ENCODE measurements at places on chromosomes 13 and 19.

GRCh38 chr13:106096661-106097092 is 438.8 kb downstream of the EFNB2 start:
- DNase-seq, result no peak

- DNase-seq, result no peak
Observed at GRCh38 chr13:20378721-20379120, 146.6 kb upstream of the GJB6 start.

- DNase-seq, result no peak
Observed at GRCh38 chr13:30299786-30300185, 7.6 kb downstream of the KATNAL1 start.

DNA sequence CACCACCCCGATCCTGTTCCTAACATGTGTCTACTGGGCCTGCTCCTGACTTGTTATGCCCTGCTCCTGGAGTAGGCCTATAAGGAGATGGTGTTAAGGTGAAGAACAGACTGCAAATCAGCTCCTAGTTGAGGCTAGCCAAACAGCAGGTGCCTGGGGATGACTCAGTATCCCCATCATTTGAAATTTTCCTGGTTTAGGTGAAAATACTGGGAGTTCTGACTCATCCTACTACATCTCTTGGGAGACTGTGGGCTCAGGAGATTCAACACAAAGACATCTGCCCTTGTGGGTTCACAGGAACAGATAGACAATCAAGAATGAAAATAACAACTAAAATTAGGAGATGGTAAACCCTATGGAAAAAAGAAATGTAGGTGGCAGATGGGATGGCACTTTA is 41.2 kb downstream of the BRD4 start:
- DNase-seq, result no peak

GRCh38 chr13:45413826-45414307 is 4.3 kb downstream of the SLC25A30 start:
- no peak for DNase-seq

DNA sequence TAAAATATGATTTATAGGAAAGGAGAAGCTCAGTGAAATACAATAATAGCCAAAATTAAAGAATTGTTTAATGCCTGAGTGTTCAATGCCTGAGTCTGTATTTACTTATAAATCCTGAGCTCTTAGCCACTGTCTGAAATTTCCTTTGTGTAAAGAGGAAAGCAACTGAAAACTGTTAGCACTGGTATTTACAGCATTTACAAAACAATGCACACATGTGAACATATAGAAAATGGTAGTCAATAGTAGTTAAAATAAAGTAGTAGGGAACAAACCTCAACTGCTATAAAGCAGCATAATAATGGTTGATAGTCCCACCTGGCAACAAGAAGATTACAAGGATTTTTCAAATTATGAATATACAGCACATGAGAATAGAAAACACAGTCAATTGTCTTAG is 1137.1 kb upstream of the ATXN8OS start:
- DNase-seq, result no peak

- DNase-seq, result no peak
Observed at GRCh38 chr13:100515410-100515800, 73.2 kb downstream of the GGACT start.

DNA sequence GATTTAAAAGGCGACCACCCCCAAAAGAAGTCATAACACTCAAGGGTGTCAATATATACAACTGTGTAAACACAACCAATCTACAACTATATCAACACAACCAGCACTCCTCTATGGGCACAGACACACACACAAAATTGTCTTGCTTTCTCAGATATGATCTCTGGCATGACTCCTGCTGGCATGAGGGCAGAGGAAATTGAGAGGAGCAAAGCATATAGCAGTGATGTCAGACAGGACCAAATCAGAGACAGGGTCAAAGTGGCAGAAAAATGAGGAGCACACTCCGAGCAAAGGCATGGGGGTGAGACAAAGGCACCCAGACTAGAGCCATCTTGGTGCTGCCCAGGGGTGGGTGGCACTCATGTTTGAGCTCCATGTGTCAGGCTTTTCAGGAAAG is 9.6 kb downstream of the IRGQ start:
- no peak for DNase-seq

GRCh38 chr13:38590796-38591507 is 95.9 kb upstream of the FREM2 start:
- DNase-seq, result no peak

DNA sequence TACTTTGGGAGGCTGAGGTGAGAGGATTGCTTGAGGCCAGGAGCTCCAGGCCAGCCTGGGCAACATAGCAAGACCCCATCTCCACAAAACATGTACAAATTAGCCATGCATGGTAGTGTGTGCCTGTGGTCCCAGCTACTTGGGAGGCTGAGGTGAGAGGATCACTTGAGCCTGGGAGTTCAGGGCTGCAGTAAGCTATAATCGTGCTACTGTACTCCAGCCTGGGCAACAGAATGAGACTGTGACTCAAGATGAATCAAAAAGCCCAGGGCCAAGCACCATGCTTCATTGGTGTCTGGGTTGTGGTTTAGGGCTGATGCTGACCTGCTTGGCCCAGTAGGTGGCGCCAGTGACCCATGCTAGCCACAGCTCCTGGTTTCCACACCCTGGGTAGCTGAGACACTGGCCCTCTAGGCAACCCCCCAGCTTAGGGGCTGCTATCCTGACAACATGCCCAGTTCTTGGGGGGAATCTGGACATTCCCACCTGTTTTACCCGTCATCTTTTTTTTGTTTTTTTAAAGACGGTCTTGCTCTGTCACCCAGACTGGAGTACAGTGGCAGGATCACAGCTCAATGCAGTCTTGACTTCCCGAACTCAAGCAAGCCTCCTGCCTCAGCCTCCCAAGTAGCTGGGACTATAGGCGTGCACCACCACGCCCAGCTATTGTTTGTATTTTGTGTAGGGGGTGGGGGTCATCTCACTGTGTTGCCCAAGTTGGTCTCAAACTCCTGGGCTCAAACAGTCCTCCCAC is 5.5 kb downstream of the CCDC124 start:
- peak; percentile 23 for DNase-seq

DNA sequence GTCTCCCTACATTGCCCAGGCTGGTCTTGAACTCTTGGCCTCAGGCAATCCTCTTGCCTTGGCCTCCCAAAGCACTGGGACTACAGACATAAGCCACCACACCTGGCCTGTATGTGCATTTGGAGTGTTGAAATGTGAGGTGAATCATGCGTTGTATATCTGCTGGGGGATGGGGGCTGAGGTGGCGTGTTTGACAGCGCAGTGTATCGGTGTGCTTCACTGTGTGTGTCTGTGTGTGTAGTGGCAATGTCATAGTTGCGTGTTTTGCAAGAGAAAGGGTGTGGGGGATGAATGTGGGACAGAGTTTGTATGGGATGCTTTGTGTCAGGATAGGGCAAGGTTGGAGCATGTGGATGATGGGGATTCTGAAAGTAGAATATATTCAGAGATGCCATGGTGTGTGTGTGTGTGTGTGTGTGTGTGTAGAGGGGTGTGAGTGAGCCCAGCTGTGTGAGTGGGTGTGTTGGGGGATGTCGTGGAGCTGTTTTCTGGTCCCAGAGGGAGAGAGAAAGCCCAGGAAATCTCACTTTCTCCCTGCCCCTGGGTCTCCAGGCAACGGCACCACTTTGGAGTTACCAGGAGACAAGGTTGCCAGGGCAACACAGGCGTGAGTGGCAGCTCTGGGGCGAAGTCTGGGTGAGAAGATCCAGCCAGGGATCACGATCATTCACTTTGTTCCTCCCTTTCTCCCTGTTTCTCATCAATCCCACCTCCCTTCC is 1.1 kb upstream of the SWSAP1 start:
- DNase-seq, result peak; percentile 30

- DNase-seq, result no peak
Observed at GRCh38 chr19:13437919-13438618, 68.2 kb downstream of the CACNA1A start.

DNA sequence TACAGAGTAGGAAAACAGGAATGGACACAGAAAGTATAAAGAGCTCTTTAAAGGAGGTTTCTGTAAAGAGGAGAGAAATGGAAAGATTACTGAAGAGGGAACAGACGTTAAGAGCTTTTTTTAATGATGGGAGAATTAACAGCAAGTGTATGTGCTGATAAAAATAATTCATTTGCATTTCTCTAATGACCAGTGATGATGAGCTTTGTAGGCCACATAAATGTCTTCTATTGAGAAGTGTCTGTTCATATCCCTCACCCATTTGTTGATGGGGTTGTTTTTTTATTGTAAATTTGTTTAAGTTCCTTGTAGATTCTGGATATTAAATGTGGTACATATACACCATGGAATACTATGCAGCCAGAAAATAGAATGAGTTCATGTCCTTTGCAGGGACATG is 40.0 kb downstream of the MYO16 start:
- no peak for DNase-seq

DNA sequence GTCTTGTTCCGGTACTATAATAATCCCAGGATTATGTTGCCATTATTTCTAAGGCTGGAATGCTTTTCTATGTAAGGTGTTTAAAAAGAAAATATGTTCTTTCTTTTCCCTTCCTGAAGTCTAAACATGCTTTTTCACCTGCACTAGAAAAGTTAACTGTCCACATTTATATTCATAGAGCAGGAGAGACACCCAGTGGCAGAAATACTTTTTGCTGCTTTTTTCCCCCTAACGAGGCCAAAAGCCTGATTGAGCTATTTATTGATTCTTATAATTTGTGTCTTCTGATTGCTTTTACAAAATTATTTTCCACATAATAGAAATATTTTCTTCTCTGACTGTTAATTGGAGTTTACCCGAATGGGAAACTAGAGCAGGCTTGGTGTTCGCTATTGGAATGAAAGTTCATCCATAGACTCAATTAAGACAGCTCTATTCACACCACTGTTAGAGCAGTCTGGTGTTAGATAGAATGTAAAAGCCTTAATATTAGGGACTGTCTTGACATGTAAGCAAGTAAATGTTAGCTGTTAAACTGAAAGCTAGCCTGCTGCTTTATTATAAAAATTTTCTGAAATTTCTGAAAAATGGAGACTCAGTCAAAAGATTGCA is 15.8 kb downstream of the GPR180 start:
- no peak for DNase-seq

- DNase-seq, result no peak
Observed at GRCh38 chr19:44582581-44583265, 30.6 kb upstream of the IGSF23 start.

DNA sequence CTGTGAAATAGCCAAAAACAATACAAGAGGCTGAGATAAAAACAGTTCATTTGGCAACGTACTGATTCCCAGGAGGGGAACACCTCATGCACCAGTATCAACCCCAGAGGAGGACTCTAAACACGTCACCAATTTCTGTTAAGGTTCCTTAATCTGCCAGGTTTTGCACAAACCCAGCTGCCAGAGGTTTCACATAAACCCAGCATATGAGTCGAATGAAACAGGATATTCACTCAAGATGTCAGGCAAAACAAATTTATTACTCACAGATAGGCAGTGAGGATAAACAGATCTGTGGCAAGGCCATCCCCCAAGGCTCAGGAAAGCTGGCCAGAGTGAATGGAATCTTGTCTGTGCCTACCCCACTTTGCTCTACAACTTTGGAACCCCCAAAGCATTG is 210.9 kb downstream of the GPC5 start:
- peak; percentile 24 for DNase-seq

GRCh38 chr13:101283782-101284181 is 132.5 kb downstream of the NALCN start:
- no peak for DNase-seq

GRCh38 chr19:17370026-17370587 is 7.0 kb downstream of the PLVAP start:
- DNase-seq, result no peak

- DNase-seq, result no peak
Observed at GRCh38 chr13:46320406-46320805, 66.6 kb downstream of the RUBCNL start.

GRCh38 chr13:112603641-112604225 is 15.8 kb upstream of the TUBGCP3 start:
- DNase-seq, result no peak

- no peak for DNase-seq
Observed at GRCh38 chr19:3433313-3433712, 47.0 kb downstream of the SMIM24 start.

GRCh38 chr13:59660582-59660981 is 503.1 kb downstream of the DIAPH3 start:
- DNase-seq, result no peak

- DNase-seq, result no peak
Observed at GRCh38 chr19:44732235-44733014, 16.1 kb upstream of the BCL3 start.

GRCh38 chr19:5113633-5114586 is 145.0 kb downstream of the KDM4B start:
- DNase-seq, result no peak

- DNase-seq, result no peak
Observed at GRCh38 chr19:33706631-33707030, 84.9 kb downstream of the CHST8 start.

- DNase-seq, result no peak
Observed at GRCh38 chr13:35512271-35512920, 35.9 kb upstream of the MAB21L1 start.

GRCh38 chr13:31073859-31074718 is 87.6 kb downstream of the HSPH1 start:
- DNase-seq, result no peak

GRCh38 chr19:4933528-4933927 is 24.2 kb downstream of the UHRF1 start:
- DNase-seq, result no peak
